8988T (cell line): ENCODE measurements at places on chromosomes 4 and X.

DNA sequence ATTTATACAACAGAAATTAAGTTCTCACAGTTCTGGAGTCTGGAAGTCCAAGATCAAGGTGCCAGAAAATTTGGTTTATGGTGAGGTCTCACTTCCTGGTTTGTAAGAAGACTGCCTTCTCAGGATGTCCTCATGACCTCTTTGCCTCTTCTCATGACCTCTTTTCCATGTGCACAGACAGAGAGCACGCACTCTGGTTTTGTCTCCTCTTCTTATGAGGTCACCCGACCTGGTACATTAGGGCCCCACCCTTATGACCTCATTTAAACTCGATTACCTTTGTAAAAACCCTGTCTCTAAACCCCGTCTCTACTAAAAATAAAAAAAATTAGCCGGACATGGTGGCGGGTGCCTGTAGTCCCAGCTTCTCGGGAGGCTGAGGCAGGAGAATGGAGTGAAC lies 155.9 kb downstream of the KIT start:
- DNase-seq: no peak

- DNase-seq: no peak
Measured at GRCh38 chr4:169716677-169717076, 41.1 kb downstream of the HPF1 start.

DNA sequence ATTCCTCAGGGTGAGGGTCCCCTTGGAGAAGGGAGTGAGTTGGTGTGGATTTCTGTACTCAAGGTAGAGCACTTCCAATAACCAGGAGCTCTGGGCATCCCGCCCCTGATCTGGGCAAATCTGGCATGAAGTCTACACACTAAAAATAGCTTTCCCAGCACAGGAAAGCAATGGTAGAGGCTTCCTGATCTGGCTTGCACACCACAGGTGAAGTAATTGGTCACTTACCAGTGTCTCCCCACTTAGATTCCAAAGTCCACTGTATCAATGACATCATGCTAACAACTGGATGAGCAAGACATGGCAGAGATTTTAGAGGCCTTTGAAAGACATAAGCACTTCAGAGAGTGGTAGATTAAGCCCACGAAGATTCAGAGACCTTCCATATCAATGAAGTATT lies 17.8 kb upstream of the IDS start:
- DNase-seq: no peak

DNA sequence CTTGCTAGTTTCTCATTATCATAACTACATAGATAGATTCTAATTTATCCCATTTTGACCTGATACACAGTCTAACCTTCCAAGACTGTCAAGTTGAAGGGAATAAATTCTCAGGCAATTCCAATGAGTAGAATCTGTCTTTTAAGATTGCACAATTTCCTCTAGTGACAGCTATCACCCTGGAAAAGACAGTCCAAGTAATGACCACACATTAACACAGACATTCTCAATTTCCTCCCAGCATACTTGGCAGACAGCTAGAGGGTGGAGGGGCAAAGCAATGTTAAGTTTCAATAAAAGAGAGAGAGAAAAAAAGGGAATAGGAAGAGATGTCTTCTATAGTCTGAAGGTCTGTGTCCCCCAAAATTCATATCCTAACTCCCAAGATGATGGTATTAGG lies 234.7 kb downstream of the LDB2 start:
- no peak for DNase-seq

DNA sequence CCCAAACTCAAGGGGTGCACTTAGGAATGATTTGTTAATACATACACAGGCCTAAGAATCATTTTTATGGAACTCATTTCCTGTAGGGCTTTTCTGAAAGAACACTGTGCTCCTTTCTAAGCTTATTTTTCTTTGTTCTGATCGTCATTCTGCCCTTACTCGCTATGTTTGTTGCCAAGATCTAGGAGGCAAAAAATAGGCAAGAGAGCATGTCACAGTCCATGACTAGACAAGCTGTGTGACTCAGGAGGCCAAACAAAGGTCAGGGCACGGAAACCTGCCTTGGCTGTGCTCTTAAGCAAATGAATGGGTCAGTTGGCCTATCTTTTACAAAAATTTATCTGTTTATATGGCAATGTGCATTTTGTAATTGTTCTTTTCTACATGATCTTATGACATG lies 42.5 kb upstream of the C1GALT1C1 start:
- DNase-seq: no peak

GRCh38 chr4:174120446-174121295 lies 162.8 kb downstream of the FBXO8 start:
- DNase-seq: no peak

DNA sequence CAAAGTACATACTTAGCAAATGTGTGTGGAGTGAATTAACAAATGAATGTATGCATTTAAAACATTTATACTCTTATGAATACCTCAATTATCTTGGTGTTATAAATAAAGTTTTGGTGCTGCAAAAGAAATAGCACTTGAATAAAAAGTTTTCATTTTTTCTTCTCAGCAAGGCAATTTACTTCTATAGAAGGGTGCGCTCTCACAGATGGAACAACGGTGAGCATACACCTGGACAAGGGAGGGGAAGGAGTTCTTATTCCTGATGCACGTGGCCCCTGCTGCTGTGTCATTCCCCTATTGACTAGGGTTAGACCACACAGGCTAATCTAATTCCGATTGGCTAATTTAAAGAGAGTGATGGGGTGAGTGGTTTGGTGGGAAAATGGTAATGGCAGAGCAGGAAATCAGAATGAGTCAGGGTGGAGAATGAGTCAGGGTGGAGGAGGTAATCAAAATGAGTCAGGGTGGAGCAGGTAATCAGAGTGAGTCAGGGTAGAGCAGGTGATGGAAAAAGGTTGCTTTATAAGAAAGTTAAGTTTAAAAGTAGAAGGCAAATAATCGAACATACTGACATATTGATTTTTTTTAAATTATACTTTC lies 28.2 kb upstream of the PGK1 start:
- DNase-seq: no peak

GRCh38 chr4:184389978-184390900 lies 84.1 kb downstream of the IRF2 start:
- DNase-seq: no peak

DNA sequence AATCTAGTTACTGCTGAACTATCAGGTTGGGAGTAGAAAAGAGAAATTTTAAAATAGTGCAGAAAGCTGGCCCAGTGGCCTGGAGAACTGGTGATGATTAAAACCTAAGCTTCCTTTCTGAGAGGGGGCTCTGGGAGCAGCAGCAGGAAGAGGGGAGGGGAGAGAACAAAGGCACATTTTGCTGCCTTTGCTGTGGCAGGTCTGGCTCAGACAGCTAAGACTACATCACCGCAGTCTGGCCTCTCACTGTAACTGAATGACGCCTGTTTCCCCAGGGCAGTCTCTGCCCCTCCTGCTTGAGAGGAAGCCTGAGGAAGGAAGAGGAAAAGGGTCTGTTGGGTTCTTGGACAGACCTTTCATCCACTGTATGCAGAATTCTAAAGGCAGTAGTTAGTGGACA lies 148.5 kb downstream of the FRAS1 start:
- DNase-seq: no peak

- DNase-seq: no peak
Measured at GRCh38 chr4:34643476-34643875, 1600.8 kb downstream of the ARAP2 start.

DNA sequence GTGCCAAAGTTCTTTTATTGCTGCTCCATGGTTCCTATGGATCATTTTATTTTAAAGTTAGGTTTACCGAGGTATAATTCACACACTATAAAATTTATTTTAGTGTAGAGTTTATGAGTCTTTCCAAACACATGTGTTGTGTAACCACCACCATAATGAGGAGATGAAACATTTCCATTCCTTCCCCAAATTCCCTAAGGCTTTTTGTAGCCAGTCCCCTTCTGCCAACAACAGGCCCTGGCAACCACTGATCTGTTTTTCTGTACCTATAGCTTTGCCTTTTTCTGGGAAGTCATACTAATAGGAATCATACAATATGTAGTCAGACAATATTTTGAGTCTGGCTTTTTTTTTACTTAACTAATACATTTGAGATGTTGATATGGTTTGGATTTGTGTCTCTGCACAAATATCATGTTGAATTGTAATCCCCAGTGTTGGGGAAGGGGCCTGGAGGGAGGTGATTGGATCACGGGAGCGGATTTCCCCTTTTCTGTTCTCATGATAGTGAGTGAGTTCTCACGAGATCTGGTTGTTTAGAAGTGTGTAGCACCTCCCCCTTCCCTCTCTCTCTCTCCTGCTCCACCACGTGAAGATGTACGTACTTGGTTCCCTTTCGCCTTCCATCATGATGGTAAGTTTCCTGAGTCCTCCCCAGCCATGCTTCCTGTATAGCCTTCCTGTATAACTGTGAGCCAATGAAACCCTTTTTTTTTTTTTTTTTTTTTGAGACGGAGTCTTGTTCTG lies 59.6 kb upstream of the DHX15 start:
- no peak for DNase-seq

GRCh38 chr4:154779362-154779947 lies 1.6 kb upstream of the RBM46 start:
- DNase-seq: no peak

DNA sequence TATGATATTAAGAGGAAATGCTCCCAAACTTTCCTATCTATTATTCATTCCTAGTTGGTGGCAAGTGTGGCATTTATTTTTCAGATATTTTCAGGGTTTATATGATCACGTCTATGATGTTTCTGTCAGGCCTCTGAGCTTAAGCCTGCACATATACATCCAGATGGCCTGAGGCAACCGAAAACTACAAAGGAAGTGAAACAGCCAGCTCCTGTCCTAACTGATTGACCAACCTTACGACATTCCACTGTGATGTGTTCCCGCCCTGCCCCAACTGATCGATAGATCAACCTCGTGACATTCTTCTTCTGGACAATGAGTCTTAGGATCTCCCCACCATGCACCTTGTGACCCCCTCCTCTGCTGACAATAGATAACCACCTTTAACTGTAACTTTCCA lies 67.6 kb upstream of the CTSO start:
- DNase-seq: no peak

- no peak for DNase-seq
Measured at GRCh38 chr4:61805979-61806378, 605.9 kb downstream of the ADGRL3 start.

GRCh38 chr4:175062183-175062592 lies 144.0 kb downstream of the ADAM29 start:
- DNase-seq: no peak

DNA sequence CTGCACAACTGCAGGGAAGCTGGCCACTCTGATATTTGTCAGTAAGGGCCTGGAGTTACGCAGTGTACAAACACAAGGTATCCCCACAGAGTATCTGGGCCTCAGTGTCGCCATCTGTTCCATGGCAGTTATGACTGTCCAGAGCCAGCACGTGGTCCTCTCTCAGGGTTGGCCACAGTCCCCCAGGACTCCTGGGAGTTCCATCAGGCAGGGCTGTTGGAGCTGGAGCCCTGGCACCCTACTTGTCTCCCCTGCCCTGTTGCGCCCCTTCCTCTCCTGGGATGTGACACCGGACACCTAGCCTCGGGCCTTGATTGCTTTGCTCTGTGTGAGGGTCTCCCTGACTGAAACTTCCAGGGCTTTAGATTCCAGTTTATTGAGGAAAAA lies 8.4 kb downstream of the HTRA3 start:
- no peak for DNase-seq

DNA sequence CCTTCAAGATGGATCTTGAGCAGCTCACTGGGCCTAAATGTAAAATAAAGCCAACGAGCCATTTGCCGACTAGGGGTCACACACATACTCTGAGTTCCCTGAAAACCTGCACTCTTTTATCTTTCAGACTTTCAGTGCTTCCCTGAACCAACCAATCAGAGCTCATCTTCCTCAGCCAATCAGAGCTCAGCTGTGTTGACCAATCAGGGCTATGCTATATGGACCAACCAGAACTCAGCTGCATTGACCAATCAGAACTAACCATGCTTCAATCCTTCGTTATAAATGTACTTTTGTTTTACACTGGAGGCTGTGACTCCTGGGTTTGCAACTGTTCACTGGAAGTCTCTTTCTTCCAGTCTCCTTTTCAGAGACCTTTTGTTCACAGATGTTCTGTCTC lies 19.3 kb downstream of the SLC25A53 start:
- no peak for DNase-seq

GRCh38 chrX:15336023-15336413 lies 695 bp upstream of the PIGA start:
- no peak for DNase-seq

- no peak for DNase-seq
Measured at GRCh38 chr4:41146716-41147506, 67.4 kb downstream of the APBB2 start.

DNA sequence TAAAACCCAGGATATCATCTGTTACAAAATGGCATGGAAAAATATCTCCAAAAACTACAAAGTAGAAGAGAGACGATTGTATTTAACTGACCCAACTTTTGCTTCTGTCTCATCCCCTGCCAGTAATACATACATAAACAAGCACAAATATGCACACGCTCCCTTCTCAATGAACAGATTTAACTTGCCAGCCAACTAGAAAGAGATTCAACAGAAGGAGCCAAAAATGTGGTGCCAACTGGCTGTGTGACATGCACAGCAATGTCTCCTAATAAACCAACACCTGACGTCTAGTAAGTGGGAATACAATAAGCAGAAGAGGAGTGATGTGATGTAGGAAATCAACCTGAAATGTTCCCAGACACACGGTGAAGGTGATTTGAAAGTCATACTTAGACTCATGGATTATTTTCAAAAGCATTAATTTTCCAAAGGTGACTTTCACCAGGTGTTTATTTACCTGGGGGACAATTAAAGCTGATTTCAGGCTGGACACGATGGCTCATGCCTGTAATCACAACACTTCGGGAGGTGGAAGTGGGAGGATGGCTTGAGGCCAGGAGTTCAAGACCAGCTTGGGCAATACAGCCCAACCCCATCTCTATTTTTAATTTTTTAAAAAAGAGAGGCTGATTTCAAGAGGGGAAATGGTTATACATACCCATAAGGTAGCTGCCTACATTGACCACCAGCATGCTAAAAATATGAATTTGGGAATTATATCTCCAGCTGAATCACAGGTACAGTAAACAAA lies 33.7 kb downstream of the SH3RF1 start:
- DNase-seq: no peak

DNA sequence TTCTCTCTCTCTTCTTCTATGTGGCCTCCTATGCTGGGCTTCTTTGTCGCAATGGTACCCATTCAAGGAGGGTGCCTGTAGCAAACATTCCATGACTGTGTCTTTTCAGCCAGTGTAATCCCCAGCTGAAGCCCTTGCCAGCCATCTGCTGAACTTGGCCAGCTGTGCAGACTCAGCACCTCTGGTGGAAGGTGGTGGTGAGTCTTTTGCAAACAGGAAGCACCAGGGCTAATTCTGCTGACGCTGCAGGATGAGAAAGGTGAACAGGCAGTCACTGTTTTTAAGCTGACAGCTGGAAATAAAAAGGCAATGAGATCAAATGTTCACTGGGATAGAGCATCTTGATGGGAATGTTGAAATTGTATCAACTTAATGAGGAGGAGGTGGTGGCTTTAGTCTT lies 298.7 kb upstream of the CLNK start:
- DNase-seq: no peak

DNA sequence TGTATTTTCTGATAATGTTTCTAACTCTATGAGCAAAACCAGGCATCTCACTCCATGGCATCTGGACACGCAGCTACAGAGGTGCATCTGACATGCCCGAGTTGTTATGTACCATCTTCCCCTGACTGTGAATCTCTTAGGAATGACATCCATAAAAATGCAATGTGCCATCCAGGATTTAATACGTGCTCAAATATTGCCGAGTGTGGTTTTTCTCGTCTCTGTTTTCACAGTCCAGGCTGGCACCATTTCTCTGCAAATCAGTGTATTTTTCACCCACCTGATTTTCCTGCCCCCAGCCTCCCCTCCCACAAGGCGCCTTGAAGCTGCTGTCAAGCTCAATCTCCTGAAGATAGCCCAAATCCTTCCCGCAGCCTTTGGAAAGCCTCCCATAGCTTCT lies 154.6 kb downstream of the DHRSX start:
- DNase-seq: no peak
